ENCODE measurements at places on chromosomes 13 and 19.

- DNase-seq, result peak; percentile 60
Observed at GRCh38 chr19:19554074-19555023, 16.3 kb downstream of the CILP2 start.

DNA sequence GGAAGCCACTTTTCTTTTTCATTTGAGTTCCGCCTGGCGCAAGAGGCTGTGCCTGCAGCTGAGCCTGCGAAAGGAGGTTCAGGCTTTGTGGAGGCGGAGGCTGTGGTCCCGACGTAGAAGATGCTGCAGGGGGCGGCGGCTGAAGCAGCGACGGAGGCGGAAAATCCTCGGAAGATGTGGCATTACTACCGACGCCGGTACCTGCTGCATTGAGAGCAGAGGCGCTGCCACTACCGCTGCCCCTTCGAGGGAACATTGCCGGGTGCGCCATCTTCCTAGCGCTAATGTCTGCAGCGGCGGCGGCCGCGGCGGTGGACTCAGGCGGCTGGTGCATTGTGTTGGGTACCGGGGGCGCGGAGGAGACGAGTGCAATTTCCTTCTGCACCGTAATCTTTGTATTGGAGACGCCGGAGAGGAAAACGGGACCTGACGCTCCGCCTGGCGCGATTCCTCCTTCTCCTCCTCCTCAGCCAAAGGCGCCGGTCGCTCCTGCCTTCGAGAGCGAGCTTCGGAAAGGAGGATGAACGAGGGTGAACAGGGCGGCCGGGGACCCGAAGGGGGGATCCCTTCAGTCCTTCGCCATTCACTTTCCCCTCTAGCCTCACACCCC, at the start of gene TSC22D1:
TSS of gene TSC22D1 (minus strand) at position 590 of the 610 bp plus-strand sequence. CDS start at position 334, 256 bp downstream.
- DNase-seq, result peak; percentile 59

DNA sequence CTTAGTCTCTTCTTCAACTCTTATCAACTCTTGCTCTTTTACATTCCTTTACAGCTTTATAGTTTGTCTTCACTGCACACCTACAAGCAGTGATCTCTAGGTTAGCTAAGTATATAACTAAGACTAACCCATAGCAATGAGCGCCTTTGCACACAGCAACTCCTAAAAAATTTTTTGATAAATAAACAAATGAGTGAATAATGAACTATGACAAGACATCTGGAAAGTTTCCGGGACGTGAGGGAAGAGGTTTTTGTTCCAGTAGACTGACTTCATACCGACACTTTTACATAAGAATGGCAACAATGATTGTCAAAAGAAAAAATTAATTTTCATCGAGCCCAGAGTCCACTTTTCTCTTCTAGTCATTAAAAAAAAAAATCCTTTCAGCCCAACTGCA, 98.3 kb downstream of the ELF1 start:
- DNase-seq, result no peak

GRCh38 chr19:15114153-15114540, 6.9 kb downstream of the SYDE1 start:
- no peak for DNase-seq

- DNase-seq, result no peak
Observed at GRCh38 chr13:71880753-71881541, 13.9 kb upstream of the DACH1 start.

- no peak for DNase-seq
Observed at GRCh38 chr19:49071860-49072547, 495 bp downstream of the KCNA7 start.

- no peak for DNase-seq
Observed at GRCh38 chr19:10820173-10820572, 15.8 kb downstream of the TMED1 start.

DNA sequence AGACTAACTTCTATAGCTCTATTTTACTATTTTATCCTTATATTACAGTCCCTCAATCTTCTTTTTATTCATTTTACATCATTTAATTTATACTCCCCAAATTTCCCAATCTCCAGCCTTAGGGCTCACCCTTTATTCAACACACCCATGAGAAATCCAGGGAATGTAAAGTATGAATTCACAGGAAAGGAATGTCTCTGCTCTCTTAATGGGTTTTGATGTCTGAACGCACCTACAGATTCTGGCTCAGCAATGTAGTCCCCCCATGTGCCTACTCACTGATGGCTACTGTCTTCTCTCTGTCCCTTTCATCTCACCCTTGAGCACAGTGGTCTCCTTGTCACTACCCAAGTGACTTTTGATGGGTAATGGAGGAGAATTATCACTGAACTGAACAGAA, 32.8 kb downstream of the TNFSF13B start:
- DNase-seq, result no peak

- DNase-seq, result no peak
Observed at GRCh38 chr13:27138457-27139093, 33.0 kb downstream of the USP12 start.

GRCh38 chr19:991174-991931, 7.2 kb downstream of the WDR18 start:
- DNase-seq, result peak; percentile 66

GRCh38 chr19:47781590-47782262, 3.2 kb downstream of the SELENOW start:
- no peak for DNase-seq

- no peak for DNase-seq
Observed at GRCh38 chr13:65834897-65835296, 1395.2 kb downstream of the PCDH9 start.

DNA sequence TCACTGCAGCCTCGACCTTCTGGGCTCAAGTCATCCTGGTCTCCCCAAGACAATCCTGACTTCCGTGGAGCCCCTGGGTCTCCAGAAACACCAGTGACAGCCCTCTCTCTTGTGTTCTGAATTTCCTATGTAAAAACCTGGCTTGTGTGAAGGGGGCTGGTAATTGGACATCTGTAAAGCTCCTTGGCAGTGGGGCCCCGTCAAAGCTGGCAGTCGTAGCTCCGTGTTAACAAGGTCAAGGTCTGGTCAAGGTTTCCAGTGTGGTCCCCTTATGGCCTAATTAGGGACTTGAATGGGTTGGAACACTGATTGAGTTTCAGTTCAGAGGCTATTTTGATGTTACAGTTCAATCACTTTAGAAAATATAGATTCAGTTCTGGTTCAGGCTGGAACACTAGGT, 32.8 kb upstream of the NDUFS7 start:
- DNase-seq, result no peak

- no peak for DNase-seq
Observed at GRCh38 chr19:28397306-28397705, 815.6 kb downstream of the UQCRFS1 start.

DNA sequence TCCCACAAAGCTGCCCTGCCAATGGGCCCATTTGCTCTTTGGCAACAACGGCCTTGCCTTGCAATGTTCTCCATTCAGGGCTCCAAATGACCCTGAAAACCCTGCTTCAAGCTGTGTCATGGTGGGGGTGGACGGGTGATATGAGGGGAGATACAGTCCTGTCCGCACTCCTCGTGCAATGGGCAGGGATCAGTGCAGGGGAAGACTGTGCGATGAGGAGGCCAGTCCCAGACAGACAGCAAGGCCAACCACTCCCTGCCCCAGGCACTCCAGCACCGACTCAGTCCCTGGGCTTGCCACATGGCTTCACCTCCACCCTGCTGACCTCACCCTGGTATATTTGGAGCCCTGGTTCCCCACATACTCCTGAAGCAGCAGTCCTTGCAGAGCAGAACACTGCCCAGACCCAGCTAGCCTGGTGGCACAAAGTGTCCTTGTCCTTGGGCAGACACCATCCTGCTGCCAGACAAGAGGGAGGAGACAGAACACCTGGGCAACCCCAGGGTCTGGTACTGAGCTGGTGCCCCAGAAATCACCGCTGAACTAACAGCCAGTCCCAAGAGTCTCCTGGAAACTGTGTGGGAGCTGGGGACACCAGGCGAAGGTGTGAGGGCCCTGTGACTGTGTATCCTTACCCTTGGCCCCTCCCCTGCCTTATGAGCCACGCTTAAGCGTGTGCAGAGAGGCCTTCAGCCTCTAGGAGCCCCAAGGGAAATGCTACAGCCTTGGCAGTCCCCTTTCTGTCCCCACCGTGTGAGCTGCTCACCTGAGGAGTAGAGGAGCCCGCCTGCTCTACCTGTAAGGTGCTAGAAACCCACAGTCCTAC, 9.1 kb upstream of the SLC35E1 start:
- no peak for DNase-seq

DNA sequence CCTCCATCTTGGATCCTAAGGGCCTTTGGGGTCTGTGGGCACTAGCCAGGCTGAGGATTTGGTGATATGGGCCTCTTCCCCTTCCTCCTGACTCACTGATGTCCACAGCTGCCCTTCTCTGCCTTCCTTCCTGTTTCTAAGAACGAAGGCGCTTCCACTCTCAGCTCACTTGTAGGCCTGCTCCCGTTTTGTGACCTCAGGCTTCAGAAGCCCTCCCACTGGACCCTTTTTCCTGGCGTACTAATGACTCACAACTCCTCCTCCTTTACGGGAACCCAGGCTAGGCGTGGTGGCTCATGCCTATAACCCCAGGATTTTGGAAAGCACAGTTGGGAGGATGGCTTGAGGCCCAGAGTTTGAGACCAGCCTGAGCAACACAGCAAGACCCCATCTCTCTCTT, 55.6 kb downstream of the TMED1 start:
- DNase-seq, result no peak

DNA sequence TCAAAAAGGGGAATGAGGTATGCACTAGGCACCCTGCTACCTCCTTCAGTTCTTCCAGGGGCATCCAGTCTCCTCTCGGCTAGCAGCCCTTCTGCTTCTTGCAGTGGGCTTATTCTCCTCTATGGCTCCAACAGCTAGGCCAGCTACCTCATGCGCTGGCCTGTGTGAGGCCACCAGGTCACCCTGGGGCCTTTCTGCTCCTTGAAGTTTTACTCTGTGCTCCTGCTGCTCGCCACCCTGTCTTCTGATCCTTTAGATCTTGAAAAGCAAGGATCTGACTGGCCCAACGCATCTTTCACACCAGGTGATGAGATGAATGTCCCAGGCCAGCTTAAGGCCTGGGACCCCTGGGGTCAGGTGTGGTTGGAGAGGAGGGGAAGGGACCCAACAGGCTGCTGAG, 66.2 kb downstream of the RUBCNL start:
- DNase-seq, result no peak

- no peak for DNase-seq
Observed at GRCh38 chr13:22076658-22077057, 405.8 kb downstream of the FGF9 start.

GRCh38 chr13:108323031-108323430, 53.5 kb downstream of the TNFSF13B start:
- DNase-seq, result no peak

DNA sequence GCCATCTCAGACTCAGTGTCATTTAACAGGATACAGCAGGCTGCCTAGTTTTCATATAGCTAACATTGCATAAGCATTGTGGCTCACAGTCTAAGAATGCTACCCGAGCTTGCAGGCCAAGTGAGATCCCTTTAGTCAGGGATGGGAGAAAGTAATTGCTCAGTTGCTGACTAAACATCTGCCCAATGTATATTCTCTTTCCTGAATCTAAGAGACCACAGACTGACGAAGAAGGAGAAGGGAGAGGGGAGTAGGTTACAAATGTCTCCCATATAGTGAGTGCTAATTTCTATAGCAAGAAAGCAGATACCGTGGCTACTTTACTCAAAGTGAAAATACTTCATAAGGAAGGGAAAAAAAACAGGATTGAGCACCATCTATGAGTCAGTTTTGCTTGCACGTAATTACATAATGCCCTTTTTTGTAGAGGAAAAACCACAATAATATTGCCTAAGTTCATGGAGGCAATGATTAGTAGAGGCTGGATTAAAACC, 453.9 kb downstream of the COG6 start:
- no peak for DNase-seq

GRCh38 chr13:53137779-53138178, 109.2 kb downstream of the OLFM4 start:
- DNase-seq, result no peak

DNA sequence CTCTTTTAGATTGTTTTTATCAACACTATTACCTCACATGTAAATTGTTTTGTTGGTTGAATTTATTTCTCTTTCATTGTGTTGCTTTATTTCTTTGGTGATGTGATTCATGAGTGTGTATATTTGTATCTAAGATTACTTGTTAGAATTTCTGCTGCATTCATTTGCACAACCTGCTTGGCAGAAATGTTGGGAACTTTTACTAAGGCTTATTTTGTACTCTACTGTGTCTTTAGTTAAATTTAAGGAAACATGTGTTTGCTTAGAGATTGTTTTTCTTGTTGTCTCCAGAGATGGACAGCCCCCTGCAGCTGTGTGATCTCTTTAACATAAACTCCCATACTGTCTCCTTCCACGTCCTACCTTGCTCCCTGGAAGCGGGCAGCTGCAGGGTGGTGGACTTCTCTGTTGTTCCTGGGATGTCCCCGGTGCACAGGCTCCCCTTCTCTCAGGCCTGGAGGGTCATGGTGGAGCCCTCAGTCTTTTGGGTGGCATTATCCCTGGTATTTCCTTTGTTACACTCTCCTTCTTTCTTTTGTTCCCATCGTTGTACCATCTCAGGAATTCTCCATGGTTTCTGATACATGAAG, 212.0 kb upstream of the SPRY2 start:
- no peak for DNase-seq

DNA sequence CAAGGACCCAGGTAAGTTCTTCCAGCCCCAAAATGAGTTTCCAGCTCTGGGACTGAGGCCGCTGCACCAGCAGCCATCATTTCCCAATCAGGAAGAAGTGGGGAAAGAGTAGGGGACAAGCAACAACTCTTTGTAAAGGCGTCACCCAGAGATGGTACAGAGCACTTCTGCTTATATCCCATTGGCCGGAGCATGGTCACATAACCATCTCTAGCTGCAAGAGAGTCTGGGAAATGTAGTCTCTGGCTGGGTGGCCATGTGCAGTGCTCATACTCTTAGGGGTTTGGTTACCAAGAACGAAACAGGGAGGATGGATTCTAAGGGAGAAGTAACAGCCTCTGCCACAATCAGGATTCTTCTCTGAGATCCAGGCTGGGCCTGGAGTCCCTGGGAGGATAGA, 26.3 kb downstream of the CKM start:
- no peak for DNase-seq

DNA sequence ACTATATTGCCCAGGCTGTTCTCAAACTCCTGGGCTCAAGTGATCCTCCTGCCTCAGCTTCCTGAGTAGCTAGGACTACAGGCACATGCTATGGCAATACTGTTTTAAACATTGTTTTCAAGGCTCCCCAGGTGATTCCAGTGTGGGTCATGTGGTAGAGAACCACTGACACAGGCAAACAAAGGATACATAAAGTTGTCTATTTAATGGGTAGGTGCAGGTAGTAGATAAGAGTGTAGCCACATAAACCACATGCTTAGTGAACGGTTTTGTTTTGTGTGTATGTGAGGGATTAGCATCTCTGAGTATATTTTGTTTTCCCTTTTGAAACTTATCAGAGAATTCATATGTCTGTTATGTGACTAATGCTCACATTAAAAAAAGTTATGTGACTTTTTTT, 36.7 kb downstream of the USPL1 start:
- no peak for DNase-seq

- DNase-seq, result peak; percentile 38
Observed at GRCh38 chr19:18317961-18318800, 4.7 kb downstream of the LSM4 start.

Data from T-helper 9 cell (primary cell).